ENCODE measurements at places on chromosomes 2 and 18.
A peak's percentile ranks its signal among the peaks of the same experiment; 100 is the strongest.

- no peak for DNase-seq
Measured at GRCh38 chr2:223054193-223054781, 2.3 kb downstream of the KCNE4 start.

DNA sequence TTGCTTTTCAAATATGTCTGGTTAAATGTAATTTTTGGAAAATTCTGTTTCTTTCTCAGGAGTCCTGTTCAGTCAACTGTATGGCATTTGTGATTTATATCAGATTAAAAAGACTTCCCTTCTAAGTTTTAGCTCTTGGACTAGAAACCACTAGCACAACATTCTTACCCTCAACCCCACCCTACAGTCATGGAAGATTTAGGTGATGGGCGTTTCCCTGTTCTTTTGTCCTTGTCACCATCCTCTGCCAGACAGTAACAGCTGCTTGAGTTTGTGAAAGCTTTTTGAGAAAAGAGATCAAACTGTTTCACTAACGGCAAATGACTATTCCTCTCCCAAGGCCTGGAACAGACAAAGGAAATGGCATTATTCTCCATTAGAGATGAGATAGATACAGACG is 31.8 kb downstream of the SERPINB5 start:
- DNase-seq: no peak

- DNase-seq: no peak
Measured at GRCh38 chr2:40964509-40965250, 512.8 kb upstream of the SLC8A1 start.

DNA sequence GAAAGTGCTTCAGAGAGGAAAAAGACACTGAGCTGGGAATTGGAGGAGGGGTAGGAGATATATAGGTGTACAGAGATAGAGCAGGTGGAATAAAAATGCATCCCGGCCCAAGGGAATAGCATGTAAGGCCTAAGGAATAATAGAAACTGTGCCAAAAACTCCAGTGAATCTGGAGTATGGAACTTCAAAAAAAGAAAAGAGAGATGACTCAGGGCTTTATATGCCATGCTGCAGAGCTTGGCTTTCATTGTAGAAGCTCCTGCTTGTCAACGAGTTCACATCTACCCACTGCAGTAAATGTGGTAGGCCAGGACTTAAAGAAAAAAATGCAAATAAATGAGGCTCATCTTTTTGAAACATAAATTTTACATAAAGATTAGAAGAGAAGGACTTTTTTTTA is 131.8 kb downstream of the MREG start:
- DNase-seq: peak; percentile 15

DNA sequence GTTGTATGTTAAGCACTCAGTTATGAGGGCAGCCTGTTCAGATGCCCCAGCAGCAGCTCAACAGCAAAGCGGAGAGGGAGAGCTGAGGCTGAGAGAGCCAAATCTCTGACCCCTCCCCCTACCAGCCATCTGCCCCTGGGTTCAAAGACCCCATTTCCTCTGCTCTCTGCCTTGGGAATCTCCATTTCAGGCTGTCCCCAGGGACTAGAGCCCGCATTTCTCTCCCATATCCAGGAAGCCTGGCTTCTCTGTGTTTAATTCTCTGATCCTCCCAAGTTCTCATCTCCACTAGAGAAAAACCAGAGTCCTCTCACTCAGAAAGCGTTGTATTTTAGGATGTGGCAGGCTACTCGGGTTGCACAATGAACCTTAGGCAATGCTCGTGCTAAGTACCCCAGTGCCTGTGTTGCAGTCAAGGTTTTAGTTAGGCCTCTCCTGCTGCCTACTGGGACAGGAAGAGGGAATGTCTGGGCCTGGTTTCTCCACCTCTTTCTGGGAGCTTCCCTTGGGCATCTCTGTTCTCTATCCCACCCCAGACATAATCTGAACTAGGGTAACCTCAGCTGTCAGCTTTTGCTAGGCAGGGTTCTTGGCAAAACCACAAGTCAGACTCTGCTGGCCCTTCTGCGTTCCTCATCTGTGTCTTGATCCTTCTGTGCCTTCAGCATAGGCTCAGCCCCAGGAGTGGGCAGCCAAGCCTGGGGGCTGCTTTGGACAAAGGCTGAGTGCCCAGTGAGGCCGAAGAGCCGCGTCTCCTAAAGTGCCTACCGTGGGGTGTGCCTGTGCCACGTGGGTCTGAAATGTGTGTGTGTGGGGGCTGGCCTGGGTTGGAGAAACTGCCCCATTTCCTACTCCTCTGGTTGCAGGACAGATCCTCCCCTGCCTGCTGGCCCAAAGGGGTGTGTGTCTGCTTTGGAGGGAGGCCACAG is 96.8 kb downstream of the STPG4 start:
- DNase-seq: no peak

DNA sequence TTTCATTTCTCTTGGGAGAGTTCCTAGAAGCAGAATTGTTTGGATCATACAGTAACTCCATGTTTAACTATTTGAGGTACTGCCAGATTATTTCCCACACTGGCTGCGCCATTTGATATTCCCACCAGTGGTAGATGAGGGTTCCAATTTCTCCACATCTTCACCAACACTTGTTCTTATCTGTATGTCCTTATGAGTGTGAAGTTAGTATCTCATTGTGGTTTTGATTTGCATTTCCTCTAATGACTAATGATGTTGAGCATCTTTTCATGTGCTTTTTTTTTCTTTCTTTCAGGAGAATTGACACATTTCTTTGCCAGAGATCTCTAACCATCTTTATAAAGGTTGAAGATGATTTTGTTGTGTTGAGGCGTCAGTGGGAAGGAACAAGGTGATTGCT is 4.1 kb upstream of the MGAT5 start:
- no peak for DNase-seq

DNA sequence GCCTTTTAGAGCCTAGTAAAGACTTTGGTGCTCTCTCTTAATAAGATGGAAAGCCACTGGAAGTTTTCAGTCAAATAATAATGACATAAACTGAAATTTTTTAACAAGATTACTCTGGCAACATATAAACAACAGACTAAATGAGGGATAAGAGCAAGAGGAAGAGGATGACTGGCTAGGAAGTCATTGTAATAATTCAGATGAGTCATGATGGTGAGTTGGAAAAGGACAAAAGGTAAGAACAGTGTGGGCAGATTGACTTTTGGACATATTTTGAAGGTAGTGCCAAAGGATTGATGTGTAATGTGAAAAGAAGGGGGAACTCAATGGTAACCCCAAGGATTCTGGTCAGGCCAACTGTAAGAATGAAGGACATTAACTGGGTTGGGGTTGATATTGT is 310.3 kb downstream of the NOL4 start:
- no peak for DNase-seq

DNA sequence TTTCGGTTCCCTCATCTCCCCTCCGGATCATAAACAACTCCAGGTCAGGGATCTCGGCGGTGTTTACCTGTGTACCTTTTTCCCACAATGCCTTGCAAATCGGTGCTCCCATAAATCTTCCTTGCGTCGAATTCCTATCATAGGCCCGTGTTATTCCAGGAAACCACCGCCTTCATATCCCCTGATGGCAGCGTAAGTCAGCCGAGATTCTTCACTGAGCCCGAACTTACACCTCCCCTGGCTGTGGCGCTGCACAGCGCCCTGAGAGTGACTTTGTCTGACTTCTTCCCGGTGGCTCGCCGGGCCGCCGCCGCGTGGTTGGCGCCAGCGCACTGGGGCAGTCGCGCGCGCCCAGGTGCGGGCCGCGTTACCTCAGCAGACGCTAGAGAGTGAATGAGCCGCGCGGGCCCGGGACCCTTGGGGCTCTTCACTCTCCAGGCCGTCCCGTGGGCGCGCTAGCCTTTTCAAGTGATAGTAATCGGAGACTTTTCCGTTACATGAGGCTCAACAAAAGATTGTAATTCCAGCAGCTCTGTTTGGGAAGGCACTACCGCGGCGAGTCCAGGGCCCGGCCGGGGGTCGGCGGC is 101.6 kb downstream of the SPTBN1 start:
- DNase-seq: no peak

DNA sequence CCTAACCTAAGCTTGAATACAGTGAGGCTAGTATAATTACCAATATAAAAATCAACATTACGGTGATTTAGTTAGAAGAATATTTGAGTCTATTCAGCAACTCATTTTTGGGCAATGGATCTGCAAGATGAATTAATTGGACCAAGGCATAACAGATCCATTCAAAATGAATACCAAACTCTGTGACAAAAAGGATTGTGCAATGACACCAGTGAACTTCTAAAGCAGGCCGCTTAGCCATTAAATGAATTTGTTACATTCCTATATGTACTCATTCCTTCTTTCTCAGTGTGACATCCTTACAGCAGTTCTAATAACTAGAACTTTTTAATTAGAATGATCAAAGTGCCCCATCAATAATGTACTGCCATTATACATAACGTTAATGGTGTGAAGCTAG is 44.3 kb downstream of the ZC3H15 start:
- no peak for DNase-seq

DNA sequence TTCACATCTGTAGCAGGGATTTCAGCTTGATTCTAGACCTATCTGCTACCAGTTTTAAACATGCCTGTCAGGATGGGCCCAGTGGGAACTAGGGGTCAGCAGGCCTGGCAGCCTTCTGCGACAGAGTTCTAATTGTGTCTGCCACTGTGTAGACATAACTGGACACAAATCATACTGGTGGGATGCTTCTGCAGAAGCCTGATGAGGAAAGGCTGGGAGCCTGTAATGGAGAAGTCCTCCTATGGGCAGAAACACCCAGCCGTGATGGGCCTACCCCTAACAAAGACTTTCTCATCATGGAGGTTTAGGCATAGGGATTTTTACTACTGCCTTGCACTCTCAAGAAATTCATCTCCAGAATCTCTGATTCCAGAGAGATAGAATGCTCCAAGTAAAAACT is 166.9 kb downstream of the PDE11A start:
- no peak for DNase-seq

- no peak for DNase-seq
Measured at GRCh38 chr18:79735071-79735980, 55.7 kb downstream of the CTDP1 start.

DNA sequence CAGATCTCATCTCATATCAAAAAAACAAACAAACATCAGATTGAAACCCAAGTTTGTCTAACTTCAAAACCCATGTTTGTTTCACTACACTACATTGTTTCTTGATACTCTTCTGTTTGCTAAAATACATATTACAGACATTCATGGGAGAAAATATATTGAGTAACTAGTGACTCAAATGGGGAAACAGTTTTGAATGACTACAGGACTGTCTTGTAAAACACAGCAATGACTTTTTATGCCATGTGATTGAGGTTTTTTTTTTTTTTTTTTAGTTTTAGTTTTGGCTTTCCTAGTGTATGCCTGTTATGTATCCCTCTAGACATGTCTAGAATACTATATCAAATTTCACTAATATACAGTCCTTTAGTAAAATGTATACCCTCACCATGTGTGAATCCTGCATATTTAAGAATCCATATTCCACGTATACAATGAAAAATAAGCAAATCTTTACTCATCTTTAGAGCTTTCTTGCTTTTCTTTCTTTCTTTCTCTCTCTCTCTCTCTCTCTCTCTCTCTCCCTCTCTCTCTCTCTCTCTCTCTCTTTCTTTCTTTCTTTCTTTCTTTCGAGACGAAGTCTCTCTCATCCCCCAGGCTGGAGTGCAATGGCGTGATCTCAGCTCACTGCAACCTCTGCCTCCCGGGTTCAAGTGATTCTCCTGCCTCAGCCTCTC is 46.6 kb upstream of the SERTAD2 start:
- no peak for DNase-seq

DNA sequence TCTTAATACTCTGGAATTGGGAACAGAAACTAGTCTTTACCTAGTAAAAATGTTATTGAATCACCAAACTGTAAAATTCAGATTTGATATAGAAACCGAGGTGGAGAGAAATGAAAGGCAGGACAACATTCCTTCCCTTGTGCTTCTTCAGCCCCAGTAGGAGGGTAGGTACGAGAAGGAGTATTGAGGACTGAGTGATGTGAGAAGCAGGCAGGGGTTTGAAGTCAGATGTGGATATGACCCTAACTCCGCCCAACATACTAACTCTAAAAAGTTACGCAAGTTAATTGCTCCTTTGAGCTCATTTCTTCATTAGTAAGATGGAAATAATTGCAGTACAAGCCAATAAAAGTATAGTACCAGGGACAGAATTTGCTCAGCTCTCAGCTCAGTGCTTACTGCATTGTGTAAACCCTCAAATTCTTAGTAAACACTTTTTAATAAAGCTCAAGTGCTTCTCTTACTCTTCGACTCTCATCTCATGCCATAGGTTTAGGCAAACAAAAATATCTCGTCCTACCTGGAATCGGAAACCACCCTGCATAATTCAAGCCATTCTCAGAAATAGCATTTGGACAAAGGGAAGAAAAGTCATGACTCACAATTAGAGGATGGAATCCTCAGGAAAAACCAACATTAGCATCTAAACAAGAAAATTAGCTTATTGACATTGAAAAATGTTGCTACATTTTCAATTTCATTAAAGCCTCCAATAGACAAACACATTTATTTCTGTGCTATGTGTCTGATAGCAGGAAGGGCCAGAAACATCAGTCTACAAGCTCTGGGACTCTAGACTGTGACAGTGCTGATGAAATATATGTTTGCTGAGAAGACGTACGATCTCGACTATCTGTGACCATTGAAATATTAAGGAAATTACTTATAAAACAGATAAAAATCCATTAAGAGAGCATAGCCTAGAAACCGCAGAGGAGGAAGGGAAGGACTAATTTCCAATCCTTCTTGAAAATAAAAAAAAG is 161.3 kb downstream of the HNMT start:
- DNase-seq: no peak

GRCh38 chr2:27369471-27370025 is 590 bp downstream of the EIF2B4 start:
- peak; percentile 72 for DNase-seq

DNA sequence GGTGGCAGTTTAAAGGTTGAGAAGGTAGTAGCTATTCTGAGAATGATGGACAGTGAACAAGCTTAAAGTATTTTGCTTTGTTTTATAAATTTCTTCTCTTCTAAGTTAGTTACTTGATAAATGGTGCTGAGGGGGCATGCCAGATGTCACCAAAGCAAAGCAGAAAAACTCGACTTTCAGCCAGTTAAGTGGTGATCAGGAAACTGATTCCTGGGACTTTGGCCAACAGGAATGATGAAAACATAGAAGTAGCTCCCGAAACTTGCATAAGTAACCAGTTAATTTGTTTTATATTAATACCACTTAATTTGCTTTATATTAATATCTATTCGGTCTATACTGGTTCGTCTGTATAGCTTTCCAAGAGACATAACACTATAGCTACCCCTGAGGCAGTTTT is 82.6 kb downstream of the FANCL start:
- no peak for DNase-seq

DNA sequence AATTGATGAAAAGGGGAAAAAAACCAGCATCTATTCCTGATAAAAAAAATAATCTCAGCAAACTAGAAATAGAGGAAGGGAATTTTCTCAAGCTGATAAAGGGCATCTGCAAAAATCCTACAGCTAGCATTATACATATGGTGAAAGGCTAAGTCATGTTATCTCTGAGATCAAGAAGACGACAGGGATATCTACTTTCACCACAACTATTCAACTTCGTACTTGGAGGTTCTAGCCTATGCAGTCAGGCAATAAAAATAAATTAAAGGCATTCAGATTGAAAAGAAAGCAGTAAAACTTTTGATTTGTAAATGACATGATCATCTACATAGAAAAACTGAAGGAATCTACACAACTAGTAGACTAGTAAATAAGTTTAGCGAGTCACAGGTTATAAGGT is 58.2 kb downstream of the CAB39 start:
- DNase-seq: no peak
